Activated CD4-positive, alpha-beta T cell treated with anti-CD3 and anti-CD28 coated beads for 4 hours (primary cell): ENCODE measurements at places on chromosomes 3 and 15.

- no peak for DNase-seq
Observed at GRCh38 chr3:129266651-129267050, 12.0 kb upstream of the HMCES start.

- no peak for DNase-seq
Observed at GRCh38 chr3:148477375-148477774, 220.3 kb upstream of the AGTR1 start.

DNA sequence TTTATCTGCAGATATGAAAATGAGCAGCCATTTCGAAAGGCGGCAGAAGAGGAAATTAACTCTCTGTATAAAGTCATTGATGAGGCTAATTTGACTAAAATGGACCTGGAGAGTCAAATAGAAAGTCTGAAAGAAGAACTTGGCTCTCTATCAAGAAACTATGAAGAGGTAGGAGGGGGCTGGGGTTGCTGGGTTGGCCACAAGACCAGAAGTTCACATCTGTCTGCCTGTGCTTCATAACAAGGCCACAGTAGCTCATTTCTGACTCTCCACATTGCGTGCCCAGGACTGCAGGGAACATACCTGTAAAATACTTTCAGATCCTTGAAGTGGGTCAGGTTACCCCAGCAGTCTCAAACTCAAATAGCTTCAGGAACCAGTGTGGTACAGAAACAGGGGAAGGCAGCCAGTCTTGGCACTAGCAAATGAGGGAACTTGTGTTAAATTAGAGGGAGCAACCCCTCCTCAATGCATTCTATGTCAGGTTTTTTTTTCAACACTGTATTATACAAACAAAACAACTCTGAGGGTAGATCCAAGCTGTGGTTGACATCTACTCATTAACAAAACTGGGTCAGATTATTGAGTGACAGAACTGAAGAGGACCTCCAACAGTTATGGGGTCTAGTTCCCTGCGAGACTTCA lies 48.7 kb downstream of the BFSP2 start:
- DNase-seq = no peak

- DNase-seq = no peak
Observed at GRCh38 chr3:17040990-17041377, 156.2 kb downstream of the PLCL2 start.

- no peak for DNase-seq
Observed at GRCh38 chr3:14899993-14900618, 47.3 kb upstream of the NR2C2 start.

- DNase-seq = no peak
Observed at GRCh38 chr3:82137050-82137449, 375.6 kb upstream of the GBE1 start.

- no peak for DNase-seq
Observed at GRCh38 chr3:192174283-192174682, 553.1 kb downstream of the FGF12 start.

GRCh38 chr15:34890424-34890823 lies 79.1 kb downstream of the AQR start:
- no peak for DNase-seq

GRCh38 chr15:75420698-75421097 lies 30.8 kb downstream of the SIN3A start:
- DNase-seq = no peak

DNA sequence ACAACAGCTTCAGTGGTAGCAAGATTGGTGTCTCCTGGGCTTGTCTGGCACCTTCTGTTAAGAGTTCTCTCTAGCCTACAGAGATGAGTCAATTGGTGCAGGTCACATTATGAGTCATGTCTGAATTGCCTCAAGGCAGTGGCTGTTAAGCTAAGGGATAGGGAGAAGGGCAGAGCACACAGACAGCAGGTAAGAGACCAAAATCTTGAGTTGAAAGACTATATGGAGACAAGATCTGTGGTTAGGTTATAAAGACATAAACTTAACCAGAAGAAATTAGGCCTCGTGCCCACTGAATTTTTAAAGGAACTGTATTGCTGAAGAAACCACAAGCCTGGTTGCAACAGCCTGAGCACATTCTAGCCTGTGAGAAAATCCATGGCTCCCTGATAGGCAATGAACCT lies 19.2 kb upstream of the KPNA1 start:
- peak; percentile 8 for DNase-seq

GRCh38 chr15:58232281-58233065 lies 94.3 kb downstream of the AQP9 start:
- no peak for DNase-seq

DNA sequence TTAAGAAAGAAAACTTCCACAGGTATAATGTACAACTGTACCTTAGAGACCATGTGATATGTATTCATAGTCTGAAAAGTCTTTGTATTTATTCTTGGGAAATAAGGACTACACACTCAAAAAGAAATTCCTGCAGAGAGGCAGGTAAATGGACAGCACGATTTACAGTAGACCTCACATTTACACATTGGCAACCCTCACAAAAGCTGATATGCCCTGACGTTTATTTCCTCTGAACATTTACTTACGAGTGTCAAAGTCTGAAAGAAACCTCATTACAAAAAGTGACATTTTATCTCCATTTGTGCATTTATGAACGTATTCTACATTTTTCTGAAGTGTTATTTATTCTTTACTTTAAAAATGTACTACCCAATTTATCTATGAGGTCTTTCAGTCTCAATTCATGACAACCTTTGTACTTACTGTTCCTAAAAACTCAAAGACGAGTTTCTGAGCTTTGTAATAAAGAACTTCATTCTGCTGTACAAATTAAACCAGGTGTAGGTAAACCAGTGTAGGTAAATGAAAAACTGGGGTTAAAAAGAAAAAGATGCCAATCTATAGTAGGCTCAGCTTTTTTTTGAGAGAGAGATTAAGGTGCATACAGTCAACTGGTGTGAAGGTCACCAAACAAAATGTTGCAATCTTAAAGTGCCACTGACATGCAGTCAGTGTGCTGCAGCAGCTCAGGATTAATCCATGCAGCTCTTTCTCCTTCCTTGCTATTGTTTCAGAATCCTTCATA lies 44.3 kb downstream of the THRB start:
- no peak for DNase-seq

GRCh38 chr15:58585693-58586443 lies 154.1 kb downstream of the LIPC start:
- DNase-seq = no peak

GRCh38 chr3:65200310-65200970 lies 512.6 kb upstream of the ADAMTS9 start:
- no peak for DNase-seq

DNA sequence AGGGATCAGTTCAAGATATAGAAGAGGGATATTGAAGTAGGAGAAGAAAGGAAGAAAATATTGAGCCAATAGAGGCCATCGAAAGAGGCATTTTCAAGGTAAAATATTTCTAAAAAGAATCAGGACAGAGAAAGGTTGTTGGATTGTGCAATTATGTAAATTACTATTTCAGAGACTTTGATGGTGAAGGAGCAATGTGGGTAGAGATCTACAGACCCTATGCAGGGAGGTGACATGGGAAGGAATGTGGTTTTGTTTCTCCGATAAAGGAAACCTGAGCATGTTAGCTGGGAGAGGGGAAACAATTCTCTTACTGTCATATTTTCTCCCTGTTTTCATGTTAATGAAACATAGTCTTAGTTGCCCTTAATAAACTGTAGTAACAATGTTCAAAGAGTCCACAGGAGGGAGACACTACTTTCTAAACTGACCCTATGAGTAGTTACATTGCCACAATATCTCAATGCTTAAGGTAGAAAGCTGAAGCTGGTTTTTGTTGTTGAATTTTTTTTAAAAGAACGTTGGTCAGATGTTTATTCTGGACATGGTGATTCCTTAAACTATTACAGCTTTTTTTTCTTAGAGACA lies 133.3 kb downstream of the GRM7 start:
- DNase-seq = no peak

DNA sequence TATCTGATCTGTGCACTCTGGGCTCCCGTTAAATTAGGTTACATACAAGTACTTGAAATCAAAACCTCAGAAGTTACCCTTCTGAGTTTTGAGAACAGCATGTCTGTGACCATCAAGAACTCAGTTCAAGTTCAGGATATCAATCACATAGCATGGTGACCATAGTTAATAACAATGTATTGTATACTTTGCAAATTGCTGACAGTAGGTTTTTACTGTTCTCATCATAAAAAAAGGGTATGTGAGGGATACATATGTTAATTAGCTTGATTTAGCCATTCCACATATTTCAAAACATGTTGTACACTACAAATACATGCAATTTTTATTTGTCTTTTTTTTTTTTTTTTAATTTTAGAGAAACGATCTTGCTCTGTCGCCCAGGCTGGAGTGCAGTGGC lies 25.5 kb downstream of the TMEM40 start:
- no peak for DNase-seq
